ENCODE measurements at places on chromosomes 2 and 18. TPM values are rescaled to one million over a fixed set of nuclear protein-coding genes. Genes with fewer than 3 reads are reported as not detected.

Gene ZBTB14
- total RNA-seq, result 29.3 TPM

Gene SCN2A
- 0.14 TPM for total RNA-seq

Gene TUBB8B
- total RNA-seq, result not detected

Gene ANKAR
- total RNA-seq, result 4.1 TPM

Gene WDSUB1
- 3.5 TPM for total RNA-seq

Gene DAPL1
- not detected for total RNA-seq

Gene LIMS4
- total RNA-seq, result not detected

Gene FEV
- total RNA-seq, result not detected

Gene POTEI
- total RNA-seq, result not detected

Gene VWA3B
- not detected for total RNA-seq

Gene TMEM178A
- total RNA-seq, result 0.24 TPM

Gene SERPINB2
- not detected for total RNA-seq

Gene MALT1
- 23.6 TPM for total RNA-seq

Gene IMMT
- total RNA-seq, result 52.3 TPM

Gene ZNF24
- total RNA-seq, result 10.3 TPM

Gene PMAIP1
- total RNA-seq, result 2.7 TPM

Gene BMP10
- total RNA-seq, result not detected

Gene ADRA2B
- 0.32 TPM for total RNA-seq

Gene LONRF2
- 4.7 TPM for total RNA-seq

Gene DES
- not detected for total RNA-seq

Gene SIGLEC15
- 0.07 TPM for total RNA-seq

Gene DPP10
- 0.61 TPM for total RNA-seq

Gene IRS1
- 5.8 TPM for total RNA-seq

Gene ANKRD36
- total RNA-seq, result 12.0 TPM

Gene ASIC4
- total RNA-seq, result 2.5 TPM

Gene GRHL1
- total RNA-seq, result 9.1 TPM

Gene GPR75
- not detected for total RNA-seq

Gene EFEMP1
- 10.0 TPM for total RNA-seq

Gene PIK3C3
- total RNA-seq, result 16.8 TPM

Gene TBR1
- not detected for total RNA-seq

Gene POU3F3
- 57.1 TPM for total RNA-seq

Gene FASTKD1
- 14.0 TPM for total RNA-seq

Gene DAW1
- 4.3 TPM for total RNA-seq

Gene ERFE
- total RNA-seq, result 39.5 TPM

Gene ABI2
- 15.7 TPM for total RNA-seq

Gene ANKRD30BL
- total RNA-seq, result not detected

Gene CYS1
- 3.2 TPM for total RNA-seq

Gene SCG2
- total RNA-seq, result 2.4 TPM

Gene IL1R1
- 1.5 TPM for total RNA-seq

Gene NHEJ1
- 17.4 TPM for total RNA-seq

Gene HSPD1
- total RNA-seq, result 99.1 TPM

Gene IL1F10
- not detected for total RNA-seq

Gene ANO7
- 1.1 TPM for total RNA-seq

Gene SLC9A4
- not detected for total RNA-seq

Data from Caki2 (cell line).